Gastrocnemius medialis (tissue), 4 donors: ENCODE measurements at places on chromosomes 13 and 19.

DNA sequence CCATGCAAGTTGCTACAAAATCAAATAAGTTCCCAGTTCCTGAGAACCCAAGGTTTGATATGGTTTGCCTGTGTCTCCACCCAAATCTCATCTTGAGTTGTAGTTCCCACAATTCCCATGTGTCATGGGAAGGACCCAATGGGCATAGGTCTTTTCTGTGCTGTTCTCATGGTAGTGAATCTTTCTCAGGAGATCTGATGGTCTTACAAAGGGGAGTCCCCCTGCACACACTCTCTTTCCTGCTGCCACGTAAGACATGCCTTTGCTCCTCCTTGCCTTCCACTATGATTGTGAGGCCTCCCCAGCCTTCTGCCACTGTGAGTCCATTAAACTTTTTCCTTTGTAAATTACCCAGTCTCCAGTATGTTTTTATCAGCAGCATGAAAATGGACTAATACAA is 28.5 kb upstream of the TSHZ3 start:
- DNase-seq = no peak

DNA sequence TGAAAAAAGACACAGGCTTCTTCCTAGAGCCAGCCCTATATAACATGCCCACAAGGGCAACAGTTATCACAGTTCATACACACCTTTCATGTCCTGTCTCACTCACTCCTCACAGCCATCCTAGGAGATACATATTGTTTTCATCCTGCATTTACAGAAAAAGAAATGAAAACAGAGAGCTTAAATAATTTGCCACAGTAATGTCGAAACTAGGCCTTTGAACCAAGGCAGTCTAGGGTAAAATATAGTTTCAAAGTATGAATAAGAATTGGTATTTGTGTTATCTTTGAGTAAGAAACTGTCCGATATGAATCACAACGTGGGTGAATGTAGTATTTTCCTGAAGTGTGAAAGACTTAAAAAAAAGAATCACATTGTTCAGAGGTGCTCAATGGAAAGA is 26.8 kb downstream of the CLDN10 start:
- no peak for DNase-seq

- no peak for DNase-seq
These were observed 9.3 kb downstream of the IRF2BP1 start for GRCh38 chr19:45876411-45877197.

- no peak for DNase-seq
These were observed 5.8 kb downstream of the CEBPG start for GRCh38 chr19:33379151-33379829.

- DNase-seq = no peak
These were observed 441.1 kb upstream of the HTR2A start for GRCh38 chr13:47337781-47338507.

DNA sequence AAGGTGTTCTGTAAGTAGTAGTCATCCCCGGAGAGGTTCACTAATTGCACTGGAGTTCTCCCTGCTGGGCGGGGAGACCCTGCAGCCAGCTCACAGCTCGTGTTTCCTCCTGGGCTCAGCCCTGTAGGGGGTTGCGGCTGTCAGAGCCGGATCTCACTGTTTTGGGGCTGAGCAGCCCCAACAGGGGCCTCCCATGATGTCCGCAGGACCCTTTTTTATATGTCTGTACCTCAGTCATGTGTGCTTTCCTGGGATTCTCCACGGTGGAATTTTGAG is 130.2 kb upstream of the MCF2L start:
- no peak for DNase-seq

- no peak for DNase-seq
These were observed 690 bp downstream of the HCN2 start for GRCh38 chr19:590396-590745.

DNA sequence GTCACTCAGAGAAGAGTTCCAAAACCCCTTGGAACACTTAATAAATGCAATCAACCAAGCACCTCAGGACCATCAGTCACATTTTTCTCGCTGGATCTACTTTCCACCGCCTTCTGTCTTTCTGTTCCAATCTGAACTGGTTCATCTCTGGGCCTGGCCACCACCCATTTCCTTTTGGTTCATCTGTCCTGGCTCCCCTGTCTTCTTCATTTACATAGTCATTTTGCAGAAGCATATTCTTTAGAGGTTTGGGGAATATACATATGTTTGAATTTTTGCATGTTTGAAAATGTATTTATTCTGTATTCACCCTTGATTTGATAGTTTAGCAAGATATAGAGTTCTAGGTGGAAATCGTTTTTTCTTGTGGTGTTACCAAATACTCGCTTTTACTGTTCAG is 188.2 kb downstream of the MTUS2 start:
- DNase-seq = no peak
